ENCODE measurements at places on chromosomes 2 and 18.

GRCh38 chr2:220280736-220281135 is 653.3 kb downstream of the SLC4A3 start:
- no peak for DNase-seq

DNA sequence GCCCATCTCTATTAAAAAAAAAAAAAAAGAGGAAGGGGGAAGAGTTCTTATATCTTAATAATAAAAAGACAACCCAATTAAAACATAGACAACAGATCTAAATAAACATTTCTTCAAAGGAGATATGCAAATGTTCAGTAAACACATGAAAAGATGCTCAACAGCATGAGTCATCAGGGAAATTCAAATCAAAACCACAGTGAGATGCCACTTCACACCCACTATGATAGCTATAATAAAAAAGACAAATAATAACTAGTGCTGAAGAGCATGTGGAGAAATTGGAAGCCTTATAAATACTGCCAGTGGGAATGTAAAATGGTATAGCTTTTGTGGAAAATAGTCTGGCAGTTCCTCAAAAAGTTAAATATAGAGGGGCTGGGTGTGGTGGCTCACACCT is 61.5 kb upstream of the CYP20A1 start:
- DNase-seq = no peak

GRCh38 chr2:20677301-20678085 is 10.5 kb downstream of the GDF7 start:
- DNase-seq = no peak

GRCh38 chr18:9178557-9178956 is 42.0 kb downstream of the ANKRD12 start:
- DNase-seq = no peak

DNA sequence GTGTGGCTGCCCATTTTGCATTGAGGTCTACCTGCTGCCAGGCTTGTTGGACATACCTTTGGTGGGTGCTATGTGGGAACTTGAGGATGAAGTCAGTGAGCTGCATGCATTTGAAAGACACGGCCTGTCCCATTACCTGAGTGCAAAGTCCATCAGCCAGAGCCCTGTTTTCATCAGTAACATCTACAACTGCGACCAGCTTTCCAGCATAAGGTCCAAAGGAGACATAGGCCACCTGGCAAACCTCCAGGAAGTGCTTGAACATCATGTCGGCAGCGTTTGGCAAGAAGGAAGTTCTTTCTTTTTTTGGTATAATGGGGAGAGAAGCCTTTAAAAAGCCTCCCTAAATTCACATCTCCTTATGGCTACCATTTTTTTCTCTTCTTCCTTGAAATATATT is 143.1 kb downstream of the FAM161A start:
- no peak for DNase-seq

GRCh38 chr18:56199580-56200330 is 438.6 kb downstream of the TXNL1 start:
- DNase-seq = no peak

GRCh38 chr2:11862049-11862448 is 115.6 kb downstream of the LPIN1 start:
- no peak for DNase-seq

GRCh38 chr18:64678048-64678447 is 529.2 kb upstream of the LINC00305 start:
- DNase-seq = peak; percentile 16

GRCh38 chr2:204681412-204681811 is 136.1 kb downstream of the PARD3B start:
- DNase-seq = no peak

- no peak for DNase-seq
These were observed 14.7 kb downstream of the KLF7 start for GRCh38 chr2:207151048-207151447.

Measured in WTC11 (cell line).